Placental epithelial cell (primary cell): ENCODE measurements at places on chromosomes 5 and 9. TPM values are rescaled to one million over a fixed set of nuclear protein-coding genes. Genes with fewer than 3 reads are reported as not detected.

Gene BARX1
- total RNA-seq: 0.39 TPM in 1 of 2 replicates, not detected in the other

Gene RIMOC1
- 13.0 and 23.1 TPM in 2 replicates for total RNA-seq

Gene NMUR2
- 0.11 TPM in 1 of 2 replicates, not detected in the other for total RNA-seq

Gene C7
- not detected in 2 replicates for total RNA-seq

Gene SLC27A6
- total RNA-seq: 86.0 and 129 TPM in 2 replicates

Gene DAPK1
- total RNA-seq: 428 and 508 TPM in 2 replicates

Gene CYFIP2
- 0.79 and 9.0 TPM in 2 replicates for total RNA-seq

Gene PCDHGA1
- total RNA-seq: 0.22 and 0.39 TPM in 2 replicates
